ENCODE measurements at places on chromosomes 3 and 15. TPM values are rescaled to one million over a fixed set of nuclear protein-coding genes. Genes with fewer than 3 reads are reported as not detected.

- no peak for DNase-seq
Measured at GRCh38 chr15:101116681-101116976, 135.2 kb downstream of the CHSY1 start.

GRCh38 chr3:134027631-134028030 is 2.1 kb downstream of the SLCO2A1 start:
- DNase-seq: no peak

DNA sequence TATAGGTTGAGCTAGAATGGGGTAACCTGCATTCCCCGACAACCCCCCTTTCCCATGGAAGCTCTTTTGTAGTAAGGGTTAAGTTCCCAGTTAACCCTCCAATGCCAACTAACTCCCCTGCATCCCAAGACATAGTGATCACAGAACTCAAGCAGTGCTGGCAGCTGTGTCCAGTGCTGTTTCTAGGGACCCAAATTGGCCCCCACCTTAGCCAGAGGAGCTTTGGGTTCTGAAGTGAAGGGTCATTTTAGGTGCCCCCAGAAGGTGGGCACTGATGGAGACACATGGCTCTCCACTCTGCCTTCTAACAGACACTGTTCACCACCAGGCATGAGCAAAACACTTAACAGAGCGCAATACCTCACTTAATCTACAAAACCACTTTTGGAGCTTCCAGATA is 7.1 kb downstream of the FBXL22 start:
- no peak for DNase-seq

GRCh38 chr3:106086636-106087035 is 217.8 kb upstream of the CBLB start:
- DNase-seq: no peak

- no peak for DNase-seq
Measured at GRCh38 chr3:89372456-89372855, 265.0 kb downstream of the EPHA3 start.

AADACL2 gene
- total RNA-seq: not detected

ITIH4 gene
- total RNA-seq: 1.7 TPM

POPDC2 gene
- 0.38 TPM for total RNA-seq

ADGRG7 gene
- not detected for total RNA-seq

SLITRK3 gene
- not detected for total RNA-seq

Data from NCI-H460 (cell line).